HEK293T (cell line): ENCODE measurements at places on chromosomes 12 and 14.

DNA sequence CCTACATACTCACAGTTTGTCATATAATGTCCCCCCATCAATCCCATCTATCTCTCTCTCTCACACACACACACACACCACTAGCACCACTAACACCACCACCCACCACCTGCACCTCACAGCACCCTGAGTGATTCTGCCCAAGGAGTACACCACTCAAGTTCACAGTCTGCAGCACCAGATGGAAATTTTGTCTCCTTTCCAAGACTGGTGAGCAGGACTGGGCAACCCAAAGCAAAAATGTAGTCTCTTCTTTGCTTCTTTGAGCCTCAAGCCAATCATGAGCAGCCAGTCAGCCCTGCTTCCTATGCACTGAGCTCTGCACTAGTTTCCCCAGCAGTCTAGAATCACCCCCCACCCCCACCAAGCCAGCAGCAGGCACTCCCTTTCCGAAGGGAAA lies 15.0 kb upstream of the ARMH4 start:
- no peak for DNase-seq

- DNase-seq: no peak
Measured at GRCh38 chr12:26595806-26596205, 237.2 kb downstream of the ITPR2 start.

DNA sequence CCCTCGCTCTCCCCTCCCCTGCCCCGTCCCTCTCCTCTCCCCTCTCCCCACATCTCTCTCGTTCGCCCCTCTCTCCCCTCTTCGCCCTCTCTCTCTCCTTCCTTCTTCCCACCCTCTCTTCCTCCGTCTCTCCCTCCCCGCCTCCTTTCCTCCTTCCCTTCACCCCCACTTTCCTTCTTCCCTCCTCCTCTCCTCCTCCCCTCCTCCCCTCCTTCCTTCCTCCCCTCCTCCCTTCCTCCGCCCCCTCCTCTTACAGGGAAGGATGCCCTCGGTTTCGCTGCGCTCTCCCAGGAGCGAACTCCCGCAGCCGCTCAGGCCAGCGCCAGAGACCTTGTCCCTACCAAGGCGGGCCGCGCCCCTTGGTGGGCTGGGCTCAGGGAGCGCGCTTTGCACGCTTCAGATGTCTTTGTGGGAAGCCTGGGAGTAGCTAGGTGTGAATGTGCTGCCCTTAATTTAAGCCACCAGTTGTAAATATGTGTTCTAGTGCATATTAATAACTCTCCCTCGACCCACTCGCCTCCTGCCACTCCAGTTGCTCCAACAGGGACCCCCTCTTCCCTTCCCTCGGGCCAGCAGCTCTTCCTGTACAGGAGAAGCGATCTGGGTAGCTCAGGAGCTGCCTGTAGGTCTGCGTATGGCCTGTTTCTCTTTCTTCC lies 13.3 kb upstream of the MAP3K9 start:
- peak; percentile 61 for DNase-seq

GRCh38 chr12:45726603-45727300 lies 2.8 kb upstream of the ARID2 start:
- DNase-seq: peak; percentile 21
